ENCODE measurements at places on chromosomes 6 and 20.
A peak's percentile ranks its signal among the peaks of the same experiment; 100 is the strongest.

DNA sequence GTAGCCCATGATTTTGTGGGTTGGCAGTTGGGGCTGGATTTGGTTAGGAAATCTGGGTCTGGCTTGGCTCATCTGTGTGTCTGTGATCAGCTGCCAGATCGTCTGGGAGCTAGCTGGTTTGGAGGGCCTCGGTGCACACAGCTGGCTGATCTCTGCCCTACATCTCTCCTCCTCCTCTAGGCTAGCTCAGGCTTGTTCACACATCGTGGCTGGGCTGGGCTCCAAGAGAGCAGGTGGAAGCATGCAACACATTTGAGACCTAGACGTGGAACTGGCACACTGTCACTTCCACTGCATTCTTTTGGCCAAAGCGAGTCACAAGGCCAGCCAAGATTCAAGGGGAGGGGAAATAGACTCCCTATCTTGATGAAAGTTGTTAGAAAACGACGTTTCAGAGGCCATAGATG lies 15.9 kb downstream of the NDUFAF5 start:
- DNase-seq: no peak

GRCh38 chr6:36368921-36369865 lies 18.3 kb downstream of the ETV7 start:
- no peak for DNase-seq

DNA sequence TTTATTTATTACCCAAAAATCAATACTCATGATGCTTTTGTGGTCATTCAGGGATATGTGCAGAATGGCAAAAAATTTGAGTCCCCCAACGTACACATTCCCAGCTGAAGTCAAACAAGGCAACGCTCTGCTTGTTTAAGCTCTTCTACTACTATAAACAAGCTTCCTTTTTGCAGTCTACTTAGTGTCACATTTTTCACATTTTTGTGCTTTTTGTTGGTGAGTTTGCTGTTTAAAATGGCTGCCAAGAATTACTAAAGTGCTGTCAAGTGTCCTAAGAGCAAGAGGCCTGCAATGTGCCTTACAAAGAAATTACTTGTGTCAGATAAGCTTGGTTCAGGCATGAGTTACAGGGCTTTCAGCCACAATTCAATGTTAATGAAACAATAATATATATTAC lies 2.1 kb downstream of the WFDC8 start:
- DNase-seq: no peak

DNA sequence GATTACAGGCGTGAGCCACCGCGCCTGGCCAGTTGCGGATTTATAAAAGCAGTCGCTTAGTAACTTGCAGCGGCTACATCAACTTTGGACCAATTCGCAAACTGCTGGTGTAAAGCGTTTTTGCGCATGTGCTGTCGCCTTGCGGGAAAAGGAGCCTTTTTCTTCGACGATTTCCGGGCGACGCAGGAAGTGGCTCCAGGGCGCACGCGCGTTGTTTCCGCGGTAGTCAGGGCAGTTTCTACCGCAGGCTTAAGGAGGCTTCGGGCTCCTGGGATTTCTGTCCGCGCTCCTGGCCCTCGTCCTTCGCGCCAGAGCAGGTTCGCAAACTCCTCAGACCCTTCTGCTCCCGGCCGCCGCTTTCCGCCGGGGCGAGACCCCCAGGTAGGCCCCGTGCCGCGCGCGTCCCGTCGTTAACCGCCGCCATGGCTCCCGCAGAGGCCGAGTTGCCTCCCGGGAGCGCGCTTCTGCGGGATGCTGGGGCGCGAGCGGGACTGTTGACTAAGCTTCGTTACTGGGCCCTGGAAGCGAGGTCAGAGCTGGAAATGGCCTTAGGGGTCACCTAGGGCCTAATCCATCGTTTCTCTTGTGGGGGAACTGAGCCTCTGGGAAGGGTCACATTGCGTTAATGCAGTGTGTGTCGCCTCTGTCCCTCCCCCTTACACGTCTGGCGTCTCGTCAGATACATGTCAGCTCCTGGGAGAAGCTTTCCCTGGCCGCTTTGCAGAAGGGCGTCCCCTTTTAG lies at the start of gene RAE1:
TSS of gene RAE1 (plus strand) at position 214 of the 742 bp plus-strand sequence. CDS start 2,784 bp downstream, outside the sequence.
- peak; percentile 87 for DNase-seq
